ENCODE measurements at places on chromosomes 12 and 14.

DNA sequence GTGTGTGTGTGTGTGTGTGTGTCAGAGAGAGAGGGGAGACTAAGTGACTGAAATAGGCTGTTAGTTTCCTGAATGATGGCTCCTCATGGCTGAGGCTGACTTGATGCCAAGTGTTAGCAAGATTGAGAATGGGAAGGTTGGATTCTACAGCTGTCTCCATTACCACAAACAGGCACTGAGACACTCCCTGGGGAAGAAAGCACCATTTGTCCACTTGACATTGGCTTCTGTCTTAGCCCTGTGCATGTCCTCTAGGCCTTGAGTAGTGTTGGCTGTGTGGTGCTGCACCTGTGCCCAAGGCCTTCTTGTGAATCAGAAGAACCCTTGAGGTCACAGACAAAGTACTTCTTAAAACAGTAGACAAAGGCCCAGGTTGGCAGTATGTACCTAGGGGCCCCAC, 15.6 kb downstream of the ERG28 start:
- DNase-seq, result no peak

DNA sequence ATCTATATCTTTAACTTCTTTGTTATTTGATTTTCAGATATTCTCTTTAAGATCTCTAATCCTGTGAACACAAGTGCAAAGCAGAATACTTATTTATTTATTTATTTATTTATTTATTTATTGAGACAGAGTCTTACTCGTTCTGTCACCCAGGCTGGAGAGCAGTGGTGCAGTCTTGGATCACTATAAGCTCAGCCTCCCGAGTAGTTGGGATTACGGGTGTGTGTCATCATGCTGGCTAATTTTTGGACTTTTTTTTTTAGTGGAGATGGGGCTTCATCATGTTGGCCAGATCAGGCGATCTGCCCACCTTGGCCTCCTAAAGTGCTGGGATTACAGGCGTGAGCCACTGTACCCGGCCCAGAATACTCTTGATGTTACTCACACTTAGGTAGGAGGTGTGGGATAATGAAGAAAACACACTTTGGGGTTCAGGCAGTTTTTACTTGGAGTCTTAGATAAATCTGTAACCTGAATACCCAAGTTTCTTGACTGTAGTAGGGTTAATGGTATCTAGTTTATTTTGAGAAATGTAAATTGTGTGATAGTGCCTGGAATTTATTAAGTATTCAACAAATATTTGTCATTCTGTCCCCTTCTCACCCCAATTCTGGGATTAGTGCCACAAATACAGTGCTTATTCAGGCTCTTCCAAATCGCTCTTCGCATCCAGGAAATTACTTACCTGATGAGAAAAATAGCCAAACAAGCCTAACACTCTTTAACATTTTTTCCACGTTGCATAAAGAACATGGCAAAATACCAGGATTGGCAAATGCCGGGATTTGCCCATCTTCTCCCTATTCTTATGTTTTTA, 33.0 kb downstream of the METAP2 start:
- DNase-seq, result peak; percentile 69

DNA sequence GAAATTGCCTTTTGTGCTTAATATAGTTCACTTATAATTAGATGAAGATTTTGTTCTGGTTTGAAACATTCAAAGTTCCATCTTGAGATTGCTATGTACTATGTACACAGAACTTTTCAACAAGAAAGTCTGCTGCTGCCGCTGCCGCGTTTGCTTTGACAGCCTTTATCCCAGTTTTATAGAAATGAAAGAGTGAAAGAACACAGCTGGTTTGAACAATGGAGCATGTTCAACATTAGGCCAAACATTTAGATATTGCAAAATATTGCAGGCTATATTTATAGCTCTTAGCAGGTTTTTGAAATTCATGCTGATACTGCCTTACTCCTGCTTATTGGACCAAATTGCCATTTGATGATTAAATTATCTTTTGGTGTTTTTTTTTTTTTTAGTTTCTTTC, 299.8 kb upstream of the PRKD1 start:
- no peak for DNase-seq

DNA sequence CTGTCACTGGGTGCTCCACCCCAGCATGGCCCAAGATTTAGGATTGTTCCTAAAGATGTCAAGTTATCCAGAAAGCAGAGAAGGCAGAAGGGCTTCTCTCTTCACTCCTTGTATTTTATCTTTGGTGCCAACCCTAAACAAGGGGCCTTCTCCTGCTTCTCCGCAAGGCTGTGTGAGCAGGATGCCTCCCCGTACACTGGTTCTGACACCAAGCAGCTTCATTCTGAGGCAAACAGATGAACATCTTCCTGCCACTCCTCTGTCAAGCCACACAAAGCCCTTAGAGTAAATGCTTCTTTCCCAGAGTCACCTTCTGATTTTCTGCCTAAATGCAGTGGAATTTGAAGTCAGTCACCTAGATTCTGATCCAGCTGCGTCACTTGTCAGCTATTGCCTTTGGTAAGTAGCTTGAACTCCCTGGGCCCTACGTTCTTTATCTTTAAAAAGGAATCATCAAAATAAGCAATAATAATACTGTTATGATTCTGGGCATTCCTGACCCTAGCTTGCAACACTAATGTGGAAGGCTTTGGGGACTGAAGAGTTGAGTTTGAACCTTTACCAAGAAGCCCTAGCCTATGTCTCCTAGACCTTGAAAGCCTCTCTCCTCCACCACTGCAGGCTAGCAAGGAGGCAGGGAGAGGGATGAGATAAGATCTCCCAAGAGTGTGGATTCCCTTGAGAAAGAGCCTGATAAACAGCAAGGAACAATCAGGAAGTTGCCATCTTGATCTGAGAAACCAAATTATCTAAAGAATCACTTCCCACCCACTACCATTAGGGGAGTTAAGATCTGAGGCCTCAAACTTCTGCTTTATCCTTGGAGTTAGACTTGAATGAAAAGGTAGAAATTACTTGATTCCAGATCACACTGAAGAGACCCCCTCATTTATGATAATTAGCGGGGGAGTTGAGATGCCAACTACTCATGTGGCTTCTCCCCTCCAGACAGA, 5.7 kb downstream of the KRT73 start:
- no peak for DNase-seq

DNA sequence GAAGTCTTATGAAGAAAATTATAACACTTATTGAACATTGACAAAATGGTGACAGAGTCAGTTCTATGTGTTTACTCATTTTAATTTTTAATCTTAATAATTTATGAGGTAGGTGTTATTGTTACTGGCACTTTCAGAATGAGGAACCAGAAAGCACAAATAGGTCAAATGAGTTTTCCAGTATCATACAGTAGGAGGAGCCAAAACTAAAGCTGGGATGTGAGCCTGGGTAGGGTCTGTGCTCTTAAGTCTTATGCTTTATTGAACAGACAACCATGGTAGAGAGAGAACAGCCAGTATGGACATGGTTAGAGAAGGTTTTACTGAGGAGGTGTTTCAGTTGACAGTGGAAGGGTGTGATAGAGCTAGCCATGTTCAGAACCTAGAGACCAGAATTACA, 775.7 kb downstream of the TMTC2 start:
- no peak for DNase-seq

GRCh38 chr12:56781726-56782125, 18.6 kb downstream of the HSD17B6 start:
- no peak for DNase-seq

GRCh38 chr12:86134561-86134960, 121.6 kb downstream of the MGAT4C start:
- DNase-seq, result no peak

DNA sequence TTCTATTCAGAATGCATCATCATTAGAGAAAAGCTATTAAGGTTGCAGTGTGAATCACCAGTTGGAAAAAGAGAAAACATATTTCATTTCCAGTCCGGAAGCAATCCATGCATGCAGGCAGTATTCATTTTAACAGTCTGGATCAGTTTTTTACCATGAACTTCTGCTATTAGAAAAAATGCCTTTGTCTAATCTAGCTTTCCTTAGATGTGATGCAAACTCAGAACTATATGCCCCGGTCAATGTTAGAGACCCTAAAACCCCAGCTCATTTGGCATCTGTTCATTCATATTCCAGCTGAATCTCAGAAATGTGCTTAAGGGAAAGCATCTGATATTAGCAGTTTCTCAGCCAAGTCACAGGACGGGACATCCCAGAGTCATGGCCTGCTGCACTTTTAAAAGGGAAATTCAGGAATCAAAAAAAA, 8.5 kb downstream of the IRAK3 start:
- no peak for DNase-seq

DNA sequence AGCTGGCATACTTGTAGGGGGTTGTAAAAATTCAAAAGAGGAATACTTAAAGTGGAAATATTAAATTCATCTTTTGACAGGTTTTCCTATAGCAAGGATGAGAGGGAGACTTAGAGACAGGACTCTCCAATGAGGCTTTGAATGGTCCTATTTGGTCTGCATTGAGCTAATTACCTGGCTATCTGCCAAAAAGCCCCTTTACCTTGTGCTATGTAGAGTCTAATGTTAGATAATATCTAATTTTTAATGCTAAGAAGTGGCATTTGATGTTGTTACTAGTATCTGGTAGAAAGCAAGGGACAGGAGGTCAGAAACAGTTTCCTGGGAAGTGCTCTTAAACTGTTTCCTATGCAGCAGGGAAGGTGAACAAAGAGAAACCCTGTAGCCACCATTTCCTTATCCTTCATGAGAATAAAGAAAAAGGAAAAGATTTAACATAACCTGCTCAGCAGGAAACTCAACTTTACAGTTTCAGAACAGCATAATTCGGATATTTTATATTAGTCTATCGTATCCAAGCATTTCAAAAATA, 550.0 kb downstream of the SOX5 start:
- no peak for DNase-seq

GRCh38 chr12:28517101-28517500, 326.8 kb downstream of the CCDC91 start:
- DNase-seq, result no peak

DNA sequence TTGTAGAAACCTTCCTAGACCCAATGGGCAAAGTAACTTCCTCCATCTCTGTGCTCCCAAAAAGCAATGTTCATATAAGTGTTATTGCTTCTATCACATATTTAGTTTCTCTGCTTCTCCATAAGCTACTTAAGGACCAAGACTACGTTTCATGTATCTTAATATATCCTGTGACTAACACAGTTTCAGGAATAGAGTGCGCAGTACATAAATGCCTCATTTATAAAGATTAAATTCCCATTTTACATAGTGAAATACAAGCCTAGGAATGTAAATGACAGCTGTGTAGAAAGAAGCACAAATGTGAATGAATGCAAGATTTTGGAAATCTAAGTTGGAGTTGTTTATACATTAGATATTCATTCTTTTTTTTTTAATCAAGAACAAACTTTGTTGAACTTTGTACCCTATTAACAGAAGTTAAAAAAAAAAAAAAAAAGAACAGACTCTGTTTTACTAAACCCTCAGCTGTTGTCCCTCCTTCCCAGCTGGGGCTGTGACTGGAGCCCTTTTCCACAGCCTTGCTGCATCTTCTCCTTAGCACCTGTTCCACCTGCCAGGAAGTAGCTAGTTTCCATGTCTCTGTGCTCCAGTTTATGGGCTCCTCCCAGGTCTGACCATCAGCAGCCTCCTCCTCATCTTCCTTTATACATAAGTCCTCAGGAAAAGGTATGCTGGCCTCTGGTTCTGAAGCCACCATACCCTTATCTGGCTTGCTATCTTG, 7.0 kb upstream of the METTL17 start:
- DNase-seq, result no peak

GRCh38 chr12:63862187-63862968, 17.9 kb downstream of the SRGAP1 start:
- DNase-seq, result no peak

- no peak for DNase-seq
These were observed 36.2 kb downstream of the PAPOLA start for GRCh38 chr14:96538097-96538989.
